ENCODE measurements at places on chromosomes 1 and 21.

GRCh38 chr1:14845851-14846250 lies 247.4 kb downstream of the KAZN start:
- no peak for DNase-seq

- no peak for DNase-seq
Measured at GRCh38 chr1:3924186-3924824, 24.2 kb upstream of the C1orf174 start.

GRCh38 chr1:192797891-192798290 lies 10.9 kb upstream of the RGS2 start:
- DNase-seq: no peak

- peak; percentile 4 for DNase-seq
Measured at GRCh38 chr21:26170471-26171257, at the start of gene APP. APP (minus strand) TSS chr21:26170770; CDS start chr21:26170620, 150 bp downstream.

GRCh38 chr1:230975636-230976035 lies 3.0 kb downstream of the TTC13 start:
- DNase-seq: no peak

DNA sequence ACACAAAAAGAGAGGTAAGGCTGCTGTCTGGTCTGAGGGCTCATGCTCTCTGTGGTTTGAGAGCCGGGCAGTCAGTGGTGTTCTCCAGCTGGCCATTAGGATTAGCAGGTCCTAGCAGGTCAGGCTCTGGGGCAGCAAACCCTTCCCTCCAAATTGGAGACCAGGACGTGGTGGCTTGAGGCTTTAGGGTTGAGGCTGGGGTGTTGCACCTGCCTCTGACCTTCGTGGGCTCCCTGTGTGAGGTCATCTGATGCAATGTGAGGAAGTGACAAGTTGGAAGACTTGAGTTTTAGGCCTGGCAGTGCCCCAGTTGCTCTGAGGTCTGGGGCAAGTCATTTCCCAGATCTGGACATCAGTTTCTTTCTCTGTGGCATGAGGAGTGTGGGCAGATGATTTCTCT lies 24.4 kb downstream of the SZRD1 start:
- DNase-seq: no peak

- DNase-seq: no peak
Measured at GRCh38 chr1:65674522-65674921, 118.2 kb upstream of the PDE4B start.

DNA sequence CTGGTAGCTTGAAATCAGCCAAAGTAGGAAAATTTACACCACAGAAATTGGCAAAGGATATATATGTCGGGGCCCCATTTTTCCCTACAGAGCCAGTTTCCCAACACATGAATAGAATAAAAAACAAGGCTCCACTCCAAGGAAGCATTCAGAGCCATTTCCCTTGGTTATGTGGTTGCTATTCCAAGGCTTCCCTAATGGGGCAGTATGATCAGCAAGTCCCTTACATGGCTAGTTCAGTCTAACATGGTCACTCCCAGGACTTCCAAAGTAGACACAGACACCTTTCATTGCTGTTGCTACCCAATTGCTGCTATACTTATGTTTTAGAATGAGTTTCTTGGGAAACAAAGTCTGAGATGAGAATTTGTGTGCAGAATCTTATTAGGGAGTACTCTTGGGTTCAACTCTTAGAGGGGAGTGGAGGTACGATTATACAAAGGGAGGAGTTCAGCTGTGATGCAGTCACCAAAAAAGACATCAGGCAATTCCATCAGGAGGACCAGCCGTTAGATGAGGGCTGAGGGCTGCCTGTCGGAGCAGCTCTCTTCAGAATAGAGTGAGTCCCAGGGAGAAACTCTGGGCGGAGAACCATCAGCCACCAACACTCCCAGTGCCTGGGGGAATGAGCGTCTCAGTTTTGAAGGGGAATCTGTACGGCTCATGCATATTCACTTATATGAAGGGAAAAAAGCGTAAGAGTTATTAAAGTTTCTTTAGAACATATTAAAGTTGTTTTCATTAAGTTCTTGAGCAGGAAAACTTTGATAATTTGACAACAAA lies 92.9 kb downstream of the C21orf91 start:
- no peak for DNase-seq

- DNase-seq: no peak
Measured at GRCh38 chr21:15686506-15686905, 43.3 kb upstream of the USP25 start.

DNA sequence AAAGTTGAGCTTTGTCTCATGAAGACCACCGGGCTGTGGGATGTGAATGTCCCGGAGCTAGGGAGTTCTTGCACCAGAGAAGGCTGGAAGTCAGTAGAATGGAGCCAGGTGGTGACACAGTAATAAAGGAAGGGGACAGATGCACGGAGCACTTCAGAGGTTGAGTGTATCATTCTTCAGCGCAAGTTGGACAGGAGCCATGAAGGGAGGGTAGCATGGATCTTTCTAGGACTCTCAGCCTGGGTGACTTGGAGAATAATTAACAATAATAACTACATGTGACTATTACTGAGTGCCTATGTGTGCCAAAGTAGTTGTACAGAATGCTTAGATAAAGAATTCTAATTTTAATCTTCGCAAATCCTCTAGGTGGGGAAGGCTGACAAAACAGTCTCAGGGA lies 258.7 kb upstream of the AJAP1 start:
- peak; percentile 84 for DNase-seq

GRCh38 chr1:46168477-46168876 lies 6.4 kb upstream of the TSPAN1 start:
- no peak for DNase-seq

- no peak for DNase-seq
Measured at GRCh38 chr1:168261390-168261789, 19.3 kb upstream of the TBX19 start.

- DNase-seq: no peak
Measured at GRCh38 chr1:165443539-165444311, 1.2 kb downstream of the RXRG start.

GRCh38 chr1:159753386-159753785 lies 27.4 kb upstream of the DUSP23 start:
- DNase-seq: no peak

GRCh38 chr1:106360252-106360651 lies 696.2 kb upstream of the PRMT6 start:
- DNase-seq: no peak

GRCh38 chr1:217553949-217554509 lies 76.9 kb downstream of the GPATCH2 start:
- no peak for DNase-seq

- DNase-seq: no peak
Measured at GRCh38 chr1:66156144-66156543, 363.4 kb downstream of the PDE4B start.

- DNase-seq: no peak
Measured at GRCh38 chr1:212161231-212161781, 123.9 kb upstream of the PPP2R5A start.

GRCh38 chr1:169106095-169106920 lies at the start of gene ATP1B1:
ATP1B1 (plus strand) TSS chr1:169106690; CDS start chr1:169106830, 140 bp downstream.
- peak; percentile 56 for DNase-seq

GRCh38 chr1:5992814-5993555 lies 760 bp upstream of the NPHP4 start:
- no peak for DNase-seq

GRCh38 chr1:47705517-47706130 lies 267.8 kb downstream of the FOXD2 start:
- peak; percentile 95 for DNase-seq

GRCh38 chr1:91650764-91651163 lies 150.1 kb downstream of the CDC7 start:
- no peak for DNase-seq

DNA sequence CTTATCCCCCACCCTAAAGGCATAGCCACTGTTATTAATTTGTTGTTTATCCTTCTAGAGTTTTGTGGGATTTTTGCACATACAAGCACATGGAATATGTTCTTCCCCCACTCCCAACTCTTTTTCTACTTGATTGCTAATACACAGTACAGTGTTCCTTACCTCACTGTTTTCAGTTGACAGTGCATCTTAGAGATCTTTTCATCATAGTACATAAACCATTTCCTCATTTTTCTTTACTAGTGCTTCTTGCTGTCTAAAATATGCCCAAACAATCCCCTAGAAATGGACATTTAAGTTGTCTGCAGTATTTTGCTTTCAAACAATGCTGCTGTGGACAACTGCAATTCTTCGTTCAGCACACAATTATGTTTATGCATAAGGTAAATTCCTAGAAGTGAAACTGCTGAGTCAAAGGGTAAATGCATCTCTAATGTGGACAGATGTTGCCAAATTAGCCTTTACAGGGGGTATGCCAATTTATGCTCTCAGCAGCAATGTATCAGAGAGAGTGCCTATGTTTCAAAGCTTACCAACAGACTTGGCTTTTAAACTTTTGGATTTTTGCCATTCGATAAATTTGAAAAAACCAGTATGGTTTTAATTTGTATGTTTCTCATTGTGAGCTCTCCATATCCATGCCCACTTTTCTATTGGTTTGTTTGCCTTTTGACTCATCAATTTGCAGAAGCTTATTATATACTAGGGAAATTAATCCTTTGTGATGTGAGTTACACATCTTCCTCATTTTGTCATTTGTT lies 132.6 kb downstream of the MRPS6 start:
- DNase-seq: no peak

- no peak for DNase-seq
Measured at GRCh38 chr1:86169625-86170024, 13.1 kb upstream of the COL24A1 start.

DNA sequence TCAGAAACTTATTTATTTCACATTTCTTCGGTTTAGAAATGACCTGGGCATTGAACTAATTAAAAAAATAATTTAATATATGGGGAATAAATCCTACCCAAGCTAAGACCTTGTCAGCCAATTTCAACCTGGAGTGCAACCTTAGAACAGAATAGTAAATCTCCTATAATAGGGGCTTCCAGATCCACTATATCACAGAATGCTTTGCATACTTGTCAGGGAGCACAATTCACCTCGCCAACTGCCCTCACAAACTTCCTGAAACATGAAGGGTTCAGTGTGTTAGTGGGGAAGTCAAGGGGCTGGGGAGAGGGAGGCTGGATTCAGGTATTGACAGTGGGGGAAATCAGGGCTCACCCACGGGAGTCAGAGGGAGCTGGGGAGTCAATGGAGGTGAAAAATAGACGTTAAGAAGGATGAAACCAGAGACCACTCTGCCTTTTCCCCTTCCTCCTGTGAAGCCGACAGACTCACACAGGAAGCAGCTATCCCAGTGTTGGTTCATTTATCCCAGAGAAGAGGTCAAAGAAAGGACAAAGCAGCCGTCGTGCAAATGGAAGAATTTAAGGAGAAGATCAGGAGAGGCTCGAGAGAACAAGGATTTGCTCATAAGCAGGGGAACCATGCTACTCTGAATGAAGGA lies 453.3 kb downstream of the NUF2 start:
- DNase-seq: no peak

- no peak for DNase-seq
Measured at GRCh38 chr1:56510642-56511021, 68.7 kb downstream of the PLPP3 start.

GRCh38 chr1:185812934-185813333 lies 78.7 kb downstream of the HMCN1 start:
- DNase-seq: no peak

GRCh38 chr21:41979751-41980369 lies 26.0 kb upstream of the C2CD2 start:
- DNase-seq: no peak

DNA sequence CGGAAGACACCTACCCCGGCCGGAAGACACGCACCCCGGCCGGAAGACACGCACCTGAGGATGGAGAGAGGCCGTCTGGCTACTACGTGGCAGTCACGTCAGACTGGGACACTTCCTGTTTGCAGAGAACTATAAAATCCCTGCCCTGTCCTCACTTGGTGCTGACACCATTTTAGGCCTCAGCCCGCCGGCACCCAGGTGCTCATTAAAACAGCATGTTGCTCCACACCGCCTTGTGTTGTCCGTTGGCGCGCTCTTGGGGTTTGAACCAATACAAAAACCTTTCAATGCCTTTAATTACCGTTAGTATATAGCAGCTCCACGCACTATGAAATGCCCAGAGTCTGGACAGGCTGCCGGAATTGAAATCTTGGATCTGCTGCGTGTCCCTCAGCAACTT lies 34.7 kb downstream of the VN1R5 start:
- no peak for DNase-seq

GRCh38 chr1:44511769-44512168 lies 106.7 kb downstream of the RNF220 start:
- no peak for DNase-seq

GRCh38 chr1:3618881-3619671 lies 5.7 kb upstream of the TPRG1L start:
- peak; percentile 22 for DNase-seq
